Right ventricle myocardium inferior (tissue), 1 donor: ENCODE measurements at places on chromosomes 3 and 15. TPM values are rescaled to one million over a fixed set of nuclear protein-coding genes. Genes with fewer than 3 reads are reported as not detected.

The FOXL2 gene
- total RNA-seq = not detected

The PLA2G4E gene
- total RNA-seq = 0.05 TPM

The SEMA5B gene
- total RNA-seq = 5.2 TPM

The SLC6A20 gene
- not detected for total RNA-seq

The NEIL1 gene
- total RNA-seq = 8.7 TPM

The PSTPIP1 gene
- 4.5 TPM for total RNA-seq

The CPN2 gene
- total RNA-seq = 2.3 TPM

The RLBP1 gene
- not detected for total RNA-seq

The IL5RA gene
- 0.65 TPM for total RNA-seq

The LRTM1 gene
- total RNA-seq = not detected

The FGF12 gene
- total RNA-seq = 340 TPM

The SH3BP5 gene
- 11.7 TPM for total RNA-seq

The GLDN gene
- 8.4 TPM for total RNA-seq

The GP9 gene
- not detected for total RNA-seq

GRCh38 chr15:53862386-53862785, 102.9 kb upstream of the WDR72 start:
- no peak for DNase-seq

- no peak for DNase-seq
Observed at GRCh38 chr3:14600856-14601610, 50.5 kb upstream of the CCDC174 start.

DNA sequence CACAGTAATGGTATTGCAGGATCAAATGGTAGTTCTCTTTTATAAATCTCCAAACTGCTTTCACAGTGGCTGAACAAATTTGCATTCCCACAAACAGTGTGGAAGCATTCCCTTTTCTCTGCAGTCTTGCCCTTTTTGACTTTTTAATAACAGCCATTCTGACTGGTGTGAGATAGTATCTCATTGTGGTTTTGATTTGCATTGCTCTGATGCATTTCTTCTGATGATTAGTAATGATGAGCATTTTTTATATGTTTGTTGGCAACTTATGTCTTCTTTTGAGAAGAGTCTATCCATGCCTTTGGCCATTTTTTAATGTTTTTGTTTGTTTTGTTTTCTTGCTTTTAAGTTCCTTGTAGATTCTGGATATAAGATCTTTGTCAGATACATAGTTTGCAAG, 316.1 kb upstream of the TMCO5A start:
- DNase-seq = no peak

- no peak for DNase-seq
Observed at GRCh38 chr3:138675393-138675792, 66.8 kb downstream of the FAIM start.

- no peak for DNase-seq
Observed at GRCh38 chr3:70090322-70090913, 90.9 kb downstream of the SAMMSON start.

- no peak for DNase-seq
Observed at GRCh38 chr15:67957435-67958132, 96.5 kb upstream of the PIAS1 start.

GRCh38 chr3:112687616-112688015, 46.7 kb upstream of the CCDC80 start:
- no peak for DNase-seq

DNA sequence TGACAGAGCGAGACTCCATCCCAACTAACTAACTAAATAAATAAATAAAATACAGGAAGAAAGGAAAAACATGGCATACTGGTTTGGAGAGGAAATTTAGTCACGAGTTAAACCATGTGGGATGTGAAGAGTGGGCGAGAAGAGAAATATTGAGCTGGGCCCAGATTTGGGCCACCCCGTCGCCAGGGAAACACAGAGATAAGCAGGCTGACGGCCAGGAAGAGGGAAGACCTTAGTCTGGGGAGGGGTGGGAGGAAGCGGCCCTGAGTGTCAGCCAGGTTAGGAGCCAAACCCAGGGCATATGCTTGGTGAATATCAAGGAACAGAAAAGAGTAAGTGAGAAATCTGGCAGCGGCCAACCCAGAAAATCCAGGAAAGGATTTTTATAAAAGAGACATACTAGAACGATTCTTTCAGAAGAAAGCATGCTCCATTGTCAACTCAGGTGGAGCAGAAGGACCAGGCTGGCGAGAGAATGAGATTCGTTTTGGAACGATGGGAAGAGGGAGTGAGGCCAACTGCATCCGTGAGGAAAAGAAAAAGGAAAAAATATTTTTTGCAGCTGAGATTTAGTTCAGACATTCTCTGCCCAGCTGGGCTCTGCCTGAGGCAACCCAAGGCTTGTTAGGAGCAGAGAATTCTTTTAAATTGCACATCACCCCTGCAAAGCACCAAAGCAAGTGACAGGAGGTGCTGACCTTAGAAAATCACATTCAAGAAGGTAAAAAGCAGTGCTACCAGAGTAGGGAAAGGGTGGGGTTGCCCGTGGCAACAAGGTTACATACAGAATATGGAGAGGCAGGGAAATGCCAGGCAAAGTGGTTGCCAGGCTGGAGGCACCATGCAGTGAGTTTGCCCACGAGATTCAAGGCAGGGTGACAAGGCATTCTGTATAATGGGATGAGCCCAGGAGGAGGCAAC, 59.3 kb upstream of the RAD18 start:
- DNase-seq = no peak

GRCh38 chr3:155254445-155254844, 39.0 kb downstream of the STRIT1 start:
- DNase-seq = no peak

DNA sequence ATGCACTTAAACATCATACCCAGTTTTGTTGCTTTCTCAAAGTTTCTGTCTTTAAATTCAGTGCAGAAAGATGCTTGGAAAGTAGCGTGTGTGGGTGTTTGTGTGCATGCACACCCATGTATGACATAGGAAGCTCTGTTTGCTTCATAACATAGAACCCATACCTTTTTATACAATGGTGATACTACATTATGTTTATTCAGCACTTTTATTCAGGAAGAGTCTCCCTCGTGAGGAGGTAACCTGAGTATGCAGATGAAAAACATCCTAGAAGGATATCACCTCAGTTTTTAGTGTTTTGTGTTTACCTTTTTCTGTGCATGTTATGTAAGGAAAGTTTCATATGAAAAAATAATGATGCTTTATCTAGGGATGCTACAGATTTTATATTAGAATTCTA, 111.2 kb downstream of the SST start:
- no peak for DNase-seq

DNA sequence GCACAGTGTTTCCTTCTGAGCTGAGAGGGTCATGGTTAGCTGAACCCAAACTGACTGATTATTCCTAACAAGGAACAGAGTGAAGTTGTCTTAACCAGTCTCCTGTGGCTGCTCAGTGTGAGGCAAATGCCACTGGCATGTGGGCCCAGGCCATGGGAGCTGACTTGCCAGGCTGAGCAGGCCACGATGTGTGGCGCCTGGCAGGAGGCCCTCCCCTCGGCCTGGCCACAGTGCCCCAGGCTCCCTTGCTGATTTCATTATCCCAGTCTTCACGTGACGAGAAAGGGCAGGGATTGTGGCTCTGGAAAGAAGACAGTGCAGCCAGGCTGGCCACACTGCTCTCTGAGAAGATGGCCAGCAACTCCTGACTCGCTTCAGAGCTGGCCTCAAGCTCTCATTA, 58.8 kb downstream of the SLCO2A1 start:
- no peak for DNase-seq

DNA sequence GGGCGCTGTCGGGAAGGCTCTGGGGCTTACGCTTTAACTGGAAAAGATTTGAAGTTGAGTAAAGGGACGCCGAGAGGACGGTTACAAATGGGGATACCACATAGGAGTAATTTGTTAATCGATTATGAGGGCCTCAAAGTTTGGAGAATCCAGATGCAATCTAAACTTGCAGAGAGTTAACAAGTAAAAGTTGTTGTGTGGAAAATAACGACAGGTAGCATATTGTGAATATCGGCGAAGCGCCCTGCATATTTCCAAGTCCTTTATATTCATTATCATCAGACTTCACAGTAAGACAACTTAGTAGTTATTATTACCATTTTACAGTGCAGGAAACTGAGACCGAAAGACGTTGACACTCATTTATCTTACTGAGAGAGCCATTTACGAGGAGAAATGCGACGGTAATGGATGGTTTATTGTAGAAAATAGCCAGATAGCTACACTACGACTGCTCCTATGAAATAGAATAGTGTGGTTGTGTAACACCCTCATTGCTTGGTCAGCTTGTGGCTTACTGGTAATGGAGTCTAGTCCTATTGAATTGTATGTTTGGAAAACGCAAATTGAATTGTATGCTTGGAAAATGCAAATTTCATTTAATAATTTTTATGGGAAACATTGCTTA, 700 bp downstream of the MKRN2 start:
- DNase-seq = no peak

- DNase-seq = no peak
Observed at GRCh38 chr3:154421083-154421482, 8.9 kb downstream of the GPR149 start.

DNA sequence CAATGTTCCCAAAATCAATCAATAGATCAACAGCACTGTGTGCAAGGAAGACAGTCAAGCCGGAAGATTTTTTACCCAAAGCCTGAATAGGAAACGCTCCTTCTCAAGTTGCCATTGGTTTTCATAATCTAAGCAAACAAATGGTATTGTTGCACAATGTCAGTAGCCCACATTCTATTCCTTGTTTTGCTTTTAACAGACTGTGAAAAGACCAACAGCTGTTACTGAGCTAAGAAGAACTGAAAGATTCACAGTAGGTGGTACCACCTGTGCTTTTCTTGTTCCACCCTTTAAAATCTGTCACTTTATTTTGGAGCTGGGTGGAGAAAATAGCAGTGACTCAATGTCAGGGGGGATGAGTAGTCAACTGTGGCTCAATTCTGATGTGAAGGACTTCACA, 357.5 kb upstream of the CADM2 start:
- DNase-seq = no peak

DNA sequence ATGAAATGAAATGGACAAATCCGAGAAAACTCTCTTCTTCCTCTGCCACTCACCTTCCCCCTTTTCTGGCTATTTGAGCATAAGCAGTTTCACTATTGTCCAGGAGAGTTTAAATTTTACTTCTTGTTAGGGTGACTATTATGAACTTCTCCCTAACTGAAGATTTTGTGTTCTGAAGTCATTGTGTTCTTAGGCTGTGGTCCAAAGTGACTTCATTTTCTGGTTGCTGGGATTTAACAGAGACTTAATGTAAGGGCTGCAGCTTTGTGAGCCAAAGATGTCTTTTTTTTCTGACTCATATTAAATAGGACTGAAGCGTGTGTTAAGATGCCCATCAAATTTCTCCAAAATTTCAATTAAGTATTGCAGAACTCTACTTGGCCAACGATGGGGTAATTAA, 46.5 kb upstream of the FSTL1 start:
- DNase-seq = no peak

- no peak for DNase-seq
Observed at GRCh38 chr3:288417-288816, 91.9 kb downstream of the CHL1 start.

- no peak for DNase-seq
Observed at GRCh38 chr3:128468791-128469527, 2.3 kb upstream of the DNAJB8 start.

DNA sequence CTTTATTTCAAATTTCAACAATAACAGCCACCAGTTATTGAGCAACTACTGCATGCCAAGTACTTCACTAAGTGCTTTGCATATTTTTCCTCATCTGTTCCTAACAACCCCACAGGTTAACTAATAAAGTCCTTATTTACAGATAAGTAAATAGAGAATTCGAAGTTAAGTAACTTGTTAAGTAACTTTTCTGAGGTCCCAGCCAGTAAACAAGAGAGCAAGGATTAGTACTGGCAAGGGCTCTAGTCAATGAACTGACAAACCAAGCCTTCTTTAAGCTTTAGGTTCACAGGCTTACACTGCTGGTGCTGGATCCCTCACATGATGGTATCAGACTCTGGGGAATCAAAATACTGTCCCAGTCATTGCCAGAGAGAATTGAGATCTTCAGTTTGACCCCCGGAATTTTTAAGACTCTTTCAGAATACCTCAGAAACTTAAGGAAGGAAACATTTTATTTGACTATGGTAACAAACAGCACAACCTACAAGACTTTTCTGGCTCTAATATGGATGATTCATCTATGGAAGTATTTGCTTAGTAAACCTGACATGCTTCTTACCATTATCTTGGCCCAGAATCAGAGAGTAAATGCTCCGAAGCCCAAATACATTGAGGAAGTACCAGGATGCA, 16.5 kb downstream of the EMC3 start:
- no peak for DNase-seq

GRCh38 chr3:190528706-190529105, 14.8 kb downstream of the IL1RAP start:
- no peak for DNase-seq

DNA sequence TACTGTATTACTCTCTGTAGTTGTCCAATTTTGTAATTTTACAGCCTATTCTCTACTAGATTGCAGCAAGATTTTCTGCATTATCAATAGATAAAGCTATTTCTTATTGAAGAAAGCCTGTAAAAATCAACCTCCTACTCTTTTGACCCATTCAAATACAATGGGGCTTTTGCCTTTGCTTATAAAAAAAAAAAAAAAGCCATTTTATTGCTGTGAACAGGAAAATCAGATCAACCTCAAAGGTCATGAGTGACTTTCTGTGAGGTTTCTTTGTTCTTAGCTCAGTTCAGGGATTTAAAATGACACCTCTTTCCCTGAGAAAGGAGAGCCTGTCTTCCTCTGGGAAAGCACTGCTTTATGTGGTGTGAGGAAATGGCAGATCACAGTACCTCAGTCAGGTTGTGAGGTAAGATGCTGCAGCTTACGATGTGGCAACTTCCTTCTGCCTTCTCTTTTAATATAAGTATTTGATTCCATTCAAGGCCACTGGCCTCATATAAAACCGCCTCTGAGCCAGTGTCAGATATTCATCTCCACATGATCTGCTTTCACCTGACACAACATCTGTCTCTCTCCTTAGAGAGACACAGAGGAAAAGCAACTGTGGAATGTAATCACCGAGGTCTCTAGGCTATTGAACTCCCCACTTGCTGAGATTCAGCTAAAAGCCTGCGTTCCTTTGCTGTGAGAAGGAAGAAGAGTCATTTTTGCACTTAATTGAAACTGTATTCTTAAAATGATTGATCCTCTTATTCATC, 161.5 kb upstream of the MB21D2 start:
- no peak for DNase-seq

- no peak for DNase-seq
Observed at GRCh38 chr3:105473521-105474223, 107.0 kb downstream of the ALCAM start.
